ENCODE measurements at places on chromosomes 12 and 14. TPM values are rescaled to one million over a fixed set of nuclear protein-coding genes. Genes with fewer than 3 reads are reported as not detected.

DNA sequence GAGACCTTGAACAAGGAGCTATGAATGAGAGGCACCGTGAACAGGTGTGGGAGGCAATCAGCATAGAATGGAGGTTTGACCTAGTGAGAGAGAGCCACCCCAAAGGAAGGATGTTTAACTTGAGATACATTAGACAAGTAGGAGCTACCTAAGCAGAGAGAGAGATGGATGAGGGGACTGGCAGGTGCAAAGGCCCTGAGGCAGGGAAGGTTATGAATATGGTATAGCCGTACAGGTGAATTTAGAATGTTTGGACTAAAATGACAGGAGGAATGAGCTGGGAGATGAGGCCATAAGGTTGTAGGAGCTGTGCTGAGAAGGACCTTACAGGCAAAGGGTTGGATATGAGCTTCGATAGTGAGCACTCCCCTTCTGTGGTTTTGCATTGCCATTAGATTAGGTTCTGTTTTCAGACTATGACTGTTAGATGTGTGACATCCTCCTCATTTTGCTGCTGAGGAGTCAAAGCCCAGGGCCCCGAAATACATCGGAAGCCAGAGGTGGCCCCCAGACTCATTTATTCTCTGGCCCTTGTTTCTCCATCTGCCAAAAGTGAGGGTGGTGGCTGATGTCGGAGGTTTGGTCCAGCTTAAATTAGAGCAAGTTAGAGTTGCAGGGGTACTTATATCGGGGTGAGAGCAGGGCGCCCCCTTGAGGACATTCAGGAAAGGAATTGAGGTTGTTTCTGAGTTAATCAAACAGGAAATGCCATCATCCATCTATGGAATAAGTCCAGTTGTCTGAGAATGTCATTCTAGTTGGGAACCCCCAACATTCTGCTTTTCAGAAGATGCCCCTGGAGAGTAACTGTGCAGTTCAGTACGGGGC, 29.4 kb downstream of the SLC24A4 start:
- no peak for DNase-seq

SLCO1A2 gene
- 9.2 TPM for total RNA-seq

TMCC3 gene
- 11.3 TPM for total RNA-seq

LRRC10 gene
- total RNA-seq = not detected

MORN3 gene
- total RNA-seq = 0.67 TPM
